ENCODE measurements at places on chromosomes 2 and 18. TPM values are rescaled to one million over a fixed set of nuclear protein-coding genes. Genes with fewer than 3 reads are reported as not detected.

CRACDL gene
- 0.29 TPM for total RNA-seq

DNAH6 gene
- total RNA-seq, result 0.14 TPM

GPAT2 gene
- 1.7 TPM for total RNA-seq

- no peak for DNase-seq
These were observed 45.3 kb downstream of the LRPPRC start for GRCh38 chr2:43950383-43951008.

- DNase-seq, result no peak
These were observed 243.5 kb downstream of the GBX2 start for GRCh38 chr2:235924675-235925063.

- no peak for DNase-seq
These were observed 37.1 kb downstream of the GPR45 start for GRCh38 chr2:105278654-105279053.

DNA sequence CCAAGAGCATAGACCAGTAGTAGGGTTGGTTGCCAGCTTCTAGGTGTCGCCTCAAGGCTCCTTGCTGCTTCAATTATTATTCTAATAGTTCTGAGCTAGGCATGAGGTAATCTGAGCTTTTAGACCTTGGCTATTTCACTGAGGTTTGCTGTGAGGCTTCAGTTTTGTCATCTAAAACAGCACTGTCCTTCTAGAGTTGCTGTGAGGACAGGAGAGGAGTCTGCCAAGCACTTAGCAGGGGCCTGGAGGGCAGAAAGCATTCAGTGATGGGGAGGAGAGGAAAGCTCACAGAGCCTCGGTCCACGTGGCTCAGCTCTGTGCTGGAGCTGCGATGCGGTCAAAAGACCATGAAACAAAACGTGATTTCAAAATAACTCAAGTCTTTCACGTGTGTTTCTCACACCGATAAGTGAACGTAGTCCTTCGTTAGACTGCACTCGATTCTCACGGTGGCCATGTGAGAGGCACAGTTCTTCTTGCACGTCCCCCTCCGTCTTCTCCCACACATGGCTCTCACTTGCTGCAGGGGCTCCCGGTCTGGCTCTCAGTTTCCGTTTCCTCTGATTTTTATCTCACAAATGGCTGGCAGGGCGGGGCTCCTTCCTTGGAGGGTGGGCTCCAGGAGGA, 113.7 kb downstream of the B3GNT2 start:
- no peak for DNase-seq

- DNase-seq, result no peak
These were observed 149.4 kb downstream of the DTNA start for GRCh38 chr18:34859496-34859895.

DNA sequence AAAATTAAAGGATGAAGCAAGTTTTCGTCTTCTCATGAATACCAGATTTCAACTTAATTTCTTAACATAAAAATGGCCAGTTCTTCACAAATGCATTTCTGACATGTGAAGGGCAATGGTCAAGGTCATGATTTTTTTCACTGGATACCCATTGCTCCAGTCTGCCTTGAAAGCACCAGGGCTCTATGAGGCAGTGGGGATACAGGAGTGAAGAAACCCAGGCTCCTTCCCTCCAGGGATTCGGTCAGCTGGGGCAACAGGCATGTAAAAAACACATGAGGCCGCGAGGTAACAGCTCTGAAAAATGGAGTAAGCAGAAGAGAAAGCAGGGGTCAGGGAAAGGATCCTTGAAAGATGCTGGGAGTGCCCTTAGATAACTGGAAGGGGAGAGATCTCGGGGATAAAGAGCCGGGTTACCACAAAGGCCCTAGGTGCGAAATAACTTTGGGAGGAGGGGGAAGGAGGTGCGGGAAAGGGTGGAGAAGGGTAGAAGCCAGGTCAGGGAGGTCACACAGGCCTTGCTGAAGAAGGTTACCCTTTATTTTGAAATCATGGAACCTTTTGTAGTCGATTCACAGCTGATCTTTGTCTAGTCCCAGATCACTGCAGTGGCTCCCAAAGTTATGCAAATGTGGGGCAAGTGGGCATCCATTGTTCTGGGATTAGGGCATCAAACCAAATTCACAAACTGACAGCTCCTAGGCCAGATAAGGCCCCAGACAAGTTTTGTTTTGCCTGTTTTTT, 5.2 kb upstream of the SPRED2 start:
- DNase-seq, result no peak

GRCh38 chr2:39780825-39781600, 2.0 kb upstream of the THUMPD2 start:
- DNase-seq, result no peak

- DNase-seq, result no peak
These were observed 151.7 kb upstream of the ASB18 start for GRCh38 chr2:236415684-236416444.

All from epithelial cell of proximal tubule (primary cell).